ENCODE measurements at places on chromosomes 3 and 15.

DNA sequence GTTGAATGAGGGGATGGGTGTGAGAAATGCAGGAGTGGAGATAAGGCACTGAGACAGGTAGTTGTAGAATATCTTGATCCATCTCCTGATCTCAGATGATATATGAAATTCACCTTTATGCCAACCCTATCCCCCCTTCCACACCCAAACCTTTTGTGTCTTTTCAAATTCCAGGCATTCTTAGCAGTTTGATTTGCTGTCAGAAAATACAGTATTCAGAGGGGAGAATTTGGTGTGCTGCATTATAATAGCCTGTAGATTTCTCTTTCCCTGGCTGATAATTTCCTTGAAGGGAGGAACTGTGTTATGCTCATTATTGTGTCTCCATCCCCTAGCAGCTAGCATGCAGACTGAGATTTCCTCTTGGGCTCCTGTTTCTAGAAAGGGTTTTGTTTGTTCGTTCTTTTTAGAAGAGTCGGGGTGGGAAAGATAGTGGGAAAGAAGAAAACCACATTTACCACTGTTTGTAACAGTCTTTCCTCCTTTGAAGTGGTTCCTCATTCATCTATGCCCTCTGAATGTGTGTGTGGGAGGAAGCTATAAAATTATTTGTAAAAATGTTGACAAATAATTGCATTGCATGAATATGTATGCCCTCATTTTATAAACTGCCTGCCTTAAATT is 373.4 kb downstream of the DIPK2A start:
- DNase-seq = no peak

DNA sequence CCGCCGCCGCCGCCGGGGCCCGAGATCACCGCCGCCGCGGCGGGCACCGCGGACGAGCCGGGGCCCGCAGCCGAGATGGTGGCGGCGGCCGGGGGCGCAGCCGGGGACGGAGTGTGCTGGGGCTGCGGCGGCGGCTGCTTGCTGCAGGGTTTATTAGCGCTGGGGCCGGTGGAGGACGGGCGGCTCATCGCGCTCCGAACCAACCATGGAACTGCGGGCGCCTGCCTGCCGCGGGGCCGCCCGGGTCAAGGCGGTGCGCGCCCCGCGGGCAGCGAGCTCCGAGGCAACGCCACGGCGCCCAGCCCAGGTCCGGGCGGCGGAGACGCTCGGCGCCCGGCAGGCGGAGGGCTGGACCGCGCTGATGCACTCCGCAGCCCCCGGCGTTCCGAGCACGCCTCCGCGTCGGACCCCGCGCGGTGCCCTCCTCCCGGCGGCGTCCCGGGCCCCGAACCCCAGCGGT is 277 bp downstream of the SIAH2 start:
- DNase-seq = no peak

DNA sequence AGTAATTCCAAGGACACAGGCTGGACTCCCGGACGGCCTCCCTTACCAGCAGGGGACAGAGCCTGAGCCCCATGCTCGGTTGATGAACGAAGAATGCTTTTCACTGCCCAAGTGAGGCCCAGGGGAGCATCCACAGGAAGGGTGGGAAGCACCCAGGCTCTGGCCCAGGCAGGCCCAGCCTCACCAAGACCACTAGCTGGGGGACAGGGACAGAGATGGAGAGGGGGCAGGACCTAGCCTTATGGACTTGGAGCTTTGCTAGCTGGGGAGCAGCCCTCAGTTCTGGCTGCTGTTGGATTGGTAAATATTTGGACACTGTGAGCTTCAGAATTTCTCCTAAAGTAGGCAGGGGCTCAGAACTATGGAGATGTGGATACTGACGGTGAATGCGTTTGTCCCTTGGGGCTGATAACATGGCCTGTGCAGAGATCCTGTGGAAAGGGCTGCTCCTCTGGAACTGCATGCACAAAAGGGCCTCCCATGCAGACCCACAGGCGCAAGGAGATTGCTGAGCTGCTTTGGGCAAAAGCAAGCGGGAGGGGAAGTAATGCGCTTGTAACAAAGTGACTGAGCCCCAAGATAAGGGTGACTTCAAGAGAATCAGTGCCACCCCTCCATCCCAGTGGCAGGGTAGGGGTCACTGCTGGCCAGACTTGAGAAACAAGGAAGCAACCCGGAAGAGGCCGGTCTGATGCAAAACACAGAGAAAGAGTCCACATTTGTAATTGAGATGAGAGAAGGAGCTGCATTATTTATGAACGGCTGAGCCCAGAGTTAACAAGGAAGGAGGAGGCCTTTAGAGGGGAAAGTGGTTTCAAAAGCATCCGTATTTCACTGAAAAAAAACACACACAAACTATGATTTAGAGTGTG is 70.1 kb upstream of the MEF2A start:
- no peak for DNase-seq

- DNase-seq = no peak
These were observed 49.5 kb downstream of the SMAD6 start for GRCh38 chr15:66751579-66751978.

GRCh38 chr3:133282236-133282635 is 117.6 kb upstream of the BFSP2 start:
- no peak for DNase-seq

- no peak for DNase-seq
These were observed 716 bp downstream of the CPEB1 start for GRCh38 chr15:82646250-82647044.

DNA sequence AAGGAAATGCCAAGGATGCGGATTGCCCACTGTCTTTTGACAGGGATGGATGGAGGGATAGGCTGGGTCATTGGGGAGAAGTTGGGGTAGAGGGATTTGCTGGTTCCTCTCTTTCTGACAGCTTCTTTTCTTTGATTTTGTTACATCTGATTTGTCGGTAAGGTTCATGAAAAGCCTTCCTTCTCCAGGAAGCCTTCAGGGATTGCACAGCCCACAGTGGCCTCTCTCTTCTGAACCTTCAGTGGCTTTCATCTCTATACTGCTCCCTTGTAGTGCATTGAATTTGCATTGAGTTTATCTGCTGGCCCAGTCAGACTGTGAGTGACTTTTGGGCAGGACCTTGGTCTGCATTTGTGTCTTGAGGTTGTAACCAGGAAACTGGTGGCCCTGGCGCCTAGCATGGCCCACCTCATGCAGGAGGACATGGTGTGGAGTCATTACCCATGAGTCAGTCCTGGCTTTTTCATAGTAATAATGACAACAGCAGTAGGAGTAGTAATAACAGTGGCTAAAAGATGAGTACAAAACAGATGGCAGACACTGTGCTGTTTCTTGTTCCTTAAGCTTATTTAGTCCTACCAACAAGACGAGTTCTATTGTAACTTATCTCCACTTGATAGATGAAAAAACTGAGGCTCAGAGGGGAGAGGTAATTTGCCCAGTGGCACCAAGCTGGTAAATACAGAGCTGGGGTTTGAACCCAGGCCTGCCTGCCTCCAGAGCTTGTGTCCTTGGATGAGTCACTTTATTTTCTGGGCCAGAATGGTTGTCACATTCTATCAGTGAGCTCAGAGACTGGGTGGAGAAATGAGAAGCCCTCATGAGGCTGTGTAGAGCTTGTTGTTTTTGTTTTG is 28.4 kb downstream of the SMAD6 start:
- DNase-seq = no peak

GRCh38 chr15:67303490-67304363 is 49.1 kb downstream of the IQCH start:
- DNase-seq = peak; percentile 7

GRCh38 chr15:101045236-101045646 is 126.1 kb downstream of the LRRK1 start:
- no peak for DNase-seq

- no peak for DNase-seq
These were observed 6.6 kb downstream of the TIPARP start for GRCh38 chr3:156681002-156681401.

DNA sequence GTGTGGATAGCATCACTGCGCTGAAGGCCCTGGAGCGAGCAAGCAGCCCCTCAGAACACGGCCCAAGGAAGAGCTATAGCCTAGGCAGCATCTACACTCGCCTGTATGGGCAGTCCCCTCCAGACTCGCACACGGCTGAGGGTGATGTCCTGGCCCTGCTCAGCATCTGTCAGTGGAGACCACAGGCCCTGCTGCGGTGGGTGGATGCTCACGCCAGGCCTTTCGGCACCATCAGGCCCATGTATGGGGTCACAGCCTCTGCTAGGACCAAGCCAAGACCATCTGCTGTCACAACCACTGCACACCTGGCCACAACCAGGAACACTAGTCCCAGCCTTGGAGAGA is 20.5 kb downstream of the ATRIP start:
- DNase-seq = no peak

DNA sequence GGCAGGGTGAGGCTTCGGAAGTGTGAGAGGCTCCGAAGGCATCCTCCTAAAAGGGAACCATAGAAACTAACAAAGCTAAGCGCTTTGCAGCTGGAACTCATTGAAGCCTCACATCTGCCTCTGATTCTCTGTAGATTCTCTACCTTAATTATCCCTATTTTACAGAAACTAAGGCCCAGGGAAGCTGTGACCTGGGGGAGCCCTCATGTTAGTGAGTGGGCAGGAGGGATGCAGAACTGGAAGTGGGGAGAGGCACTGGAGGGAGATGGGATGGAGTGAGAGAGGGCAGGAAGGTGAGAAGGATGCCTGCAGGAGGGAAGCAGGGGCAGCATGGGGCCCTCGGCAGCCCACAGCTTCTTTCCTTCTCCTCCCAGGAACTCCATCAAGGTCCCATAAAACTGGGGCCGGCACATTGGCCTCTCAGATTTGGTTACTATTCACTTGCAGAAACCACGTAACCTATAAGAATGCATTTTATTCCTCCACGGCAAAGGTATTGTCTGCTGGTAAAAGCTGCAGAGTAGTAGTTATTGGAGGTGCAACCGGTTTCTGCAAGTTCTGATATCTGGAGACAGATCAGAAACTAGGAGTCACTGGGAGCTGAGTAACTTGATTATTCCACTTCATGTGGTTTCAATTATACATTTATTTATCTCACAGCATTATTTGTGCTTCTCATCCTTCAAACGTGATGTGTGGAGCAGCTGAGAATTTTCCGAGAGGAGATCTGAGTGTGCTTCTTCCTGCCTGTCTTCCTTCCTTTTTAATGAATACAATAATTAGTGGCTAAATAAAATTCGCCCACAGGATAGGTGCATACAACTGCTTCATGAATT is 24.0 kb upstream of the CHCHD6 start:
- DNase-seq = no peak

GRCh38 chr3:13041113-13041776 is 32.0 kb downstream of the IQSEC1 start:
- no peak for DNase-seq

GRCh38 chr3:58011580-58011979 is 3.4 kb downstream of the FLNB start:
- no peak for DNase-seq

- no peak for DNase-seq
These were observed 29.0 kb upstream of the DENND4A start for GRCh38 chr15:65821070-65821469.

- no peak for DNase-seq
These were observed 621.4 kb upstream of the ALCAM start for GRCh38 chr3:104745313-104745712.

DNA sequence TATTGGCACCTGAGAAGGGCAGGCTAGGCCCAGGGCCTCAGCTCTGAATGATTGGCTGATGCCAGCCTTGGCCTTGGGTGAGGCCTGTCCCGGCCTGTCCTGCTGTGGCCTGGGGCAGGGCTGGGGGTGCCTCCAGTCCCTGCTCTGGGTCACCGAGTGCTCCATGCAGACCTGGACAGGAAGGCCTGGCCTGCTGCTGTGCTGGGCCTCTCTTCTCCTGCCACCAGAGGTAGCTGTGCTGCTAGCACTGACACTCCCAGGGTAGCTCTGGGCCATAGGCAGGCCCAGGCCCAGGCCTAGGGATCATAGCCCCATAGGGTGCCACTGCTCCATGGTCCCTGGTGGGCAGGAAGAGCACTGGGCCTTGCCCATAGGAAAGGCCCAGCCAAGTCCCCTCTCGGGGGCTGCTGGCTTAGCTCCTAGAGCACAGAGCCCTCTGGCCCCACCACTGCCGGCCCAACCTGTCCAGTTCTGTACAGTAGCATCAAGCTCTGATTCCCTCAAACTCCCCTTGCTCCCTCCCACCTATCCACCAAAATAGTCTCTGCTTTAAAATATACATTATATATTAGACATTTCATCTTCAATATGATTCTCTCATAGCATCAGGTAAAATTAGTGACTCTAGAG is 18.2 kb downstream of the ABTB1 start:
- DNase-seq = no peak

DNA sequence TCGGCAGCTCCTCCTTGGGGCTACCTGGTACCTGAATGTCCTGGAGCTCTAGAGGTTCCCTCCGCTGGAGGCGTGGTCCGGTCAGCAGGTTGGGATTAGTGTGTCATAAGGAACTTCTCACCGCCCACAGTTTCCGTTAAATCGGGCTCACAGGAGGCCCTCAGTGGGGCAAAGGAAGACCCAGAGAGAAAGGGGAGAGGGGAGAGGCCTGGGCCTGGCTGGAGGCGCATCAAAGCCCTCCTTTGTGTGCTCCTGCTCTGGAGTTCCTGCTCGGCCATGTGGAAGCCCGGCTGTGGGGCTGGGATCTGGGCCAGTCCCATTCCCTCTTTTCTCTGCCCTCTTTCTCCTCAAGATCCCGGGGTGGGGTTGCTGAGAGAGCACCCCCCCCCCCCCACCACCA is at the start of gene RLBP1:
Gene RLBP1, minus strand, starts transcription at position 37 of the 400 bp plus-strand sequence. CDS start 2,604 bp downstream, outside the sequence.
- no peak for DNase-seq

GRCh38 chr15:50377867-50378751 is 23.1 kb upstream of the GABPB1 start:
- DNase-seq = no peak

GRCh38 chr3:122577409-122578031 is at the start of gene PARP15:
Gene PARP15, plus strand, starts transcription at chr3:122577650. Its CDS starts 18 bp downstream, at chr3:122577668.
- DNase-seq = peak; percentile 79

- no peak for DNase-seq
These were observed 68.2 kb downstream of the TFDP2 start for GRCh38 chr3:142081178-142081577.

- DNase-seq = no peak
These were observed 21.5 kb downstream of the SSUH2 start for GRCh38 chr3:8622873-8623691.

- no peak for DNase-seq
These were observed 24.1 kb downstream of the XPC start for GRCh38 chr3:14154276-14154675.

DNA sequence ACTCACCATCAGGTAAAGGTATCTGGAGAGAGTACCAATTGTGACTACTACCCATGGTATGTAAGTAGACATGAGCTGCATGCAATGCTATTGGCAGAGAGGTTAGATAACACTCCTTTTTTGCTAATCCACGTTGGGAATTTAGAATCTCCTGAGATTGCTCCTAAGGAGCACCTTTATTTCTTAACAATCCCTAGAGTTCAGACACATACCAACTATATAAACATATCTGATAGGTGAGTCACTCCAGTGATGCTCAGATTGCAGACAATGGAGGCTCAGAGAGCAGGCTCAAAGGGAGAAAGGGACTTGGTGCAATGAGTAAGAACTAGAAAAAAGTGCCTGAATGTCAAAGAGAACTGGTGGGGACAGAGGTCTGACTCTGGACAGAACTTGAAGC is 47.0 kb upstream of the LRRFIP2 start:
- no peak for DNase-seq
